ENCODE measurements at places on chromosomes 7 and 10. TPM values are rescaled to one million over a fixed set of nuclear protein-coding genes. Genes with fewer than 3 reads are reported as not detected.
A peak's percentile ranks its signal among the peaks of the same experiment; 100 is the strongest.

The OPN1SW gene
- polyA plus RNA-seq = 3.8 TPM

The CYP3A4 gene
- polyA plus RNA-seq = 0.26 TPM

The MYO1G gene
- not detected for polyA plus RNA-seq

The GSTO1 gene
- 33.0 TPM for polyA plus RNA-seq

The MEOX2 gene
- 71.2 TPM for polyA plus RNA-seq

The PLEKHS1 gene
- polyA plus RNA-seq = 0.15 TPM

The VWA2 gene
- 5.9 TPM for polyA plus RNA-seq

The SPAG6 gene
- 13.1 TPM for polyA plus RNA-seq

The CHAT gene
- polyA plus RNA-seq = not detected

The BRI3 gene
- 88.2 TPM for polyA plus RNA-seq

The TSPAN33 gene
- polyA plus RNA-seq = 24.4 TPM

The LRWD1 gene
- polyA plus RNA-seq = 13.4 TPM

The UPK3B gene
- 3.5 TPM for polyA plus RNA-seq

The DPCD gene
- polyA plus RNA-seq = not detected

DNA sequence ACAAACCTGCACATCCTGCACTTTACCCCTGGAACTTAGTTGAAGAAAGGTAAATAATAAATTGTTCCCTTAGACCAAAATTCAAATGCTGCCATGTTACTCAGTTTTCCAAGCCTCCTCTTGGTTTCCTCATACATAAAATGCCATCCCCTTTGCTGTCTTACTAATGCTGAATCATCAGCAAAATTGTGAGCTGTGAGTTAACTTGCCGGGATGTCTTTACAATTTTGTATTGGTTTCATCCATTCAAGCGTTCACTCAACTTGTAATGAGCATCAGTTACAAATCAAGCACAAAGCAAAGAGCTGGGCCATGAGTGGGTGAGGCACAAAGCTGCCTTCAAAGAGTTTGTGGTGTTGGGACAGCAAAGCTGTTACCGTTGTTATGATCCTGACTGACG, 395.8 kb upstream of the ZMIZ1 start:
- no peak for DNase-seq

- DNase-seq = no peak
Measured at GRCh38 chr7:51867117-51867516, 550.5 kb upstream of the COBL start.

GRCh38 chr10:29751684-29752083, 116.9 kb upstream of the SVIL start:
- DNase-seq = no peak

- DNase-seq = no peak
Measured at GRCh38 chr7:24709585-24710360, 47.5 kb downstream of the GSDME start.

DNA sequence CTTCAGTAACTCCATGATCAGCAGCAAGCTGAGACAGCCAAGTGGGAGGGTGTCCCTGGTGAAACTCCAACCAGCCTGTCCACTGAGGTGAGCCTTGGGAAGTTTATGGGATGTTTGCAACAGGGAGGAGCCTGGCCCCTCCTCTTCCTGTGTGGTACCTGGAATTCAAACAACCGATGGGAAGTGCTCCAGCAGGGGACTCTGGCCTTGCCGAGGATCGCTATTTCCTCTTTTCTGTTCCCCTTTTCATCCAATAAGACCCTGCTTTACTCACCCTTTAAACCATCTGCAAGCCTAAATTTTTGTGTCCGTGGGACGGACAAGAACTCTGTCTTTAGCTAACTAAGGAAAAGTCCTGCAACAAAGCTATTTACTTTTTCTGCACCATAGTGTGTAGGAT, 491.1 kb upstream of the ZMIZ1 start:
- DNase-seq = no peak

GRCh38 chr10:76769582-76769981, 868.0 kb downstream of the KCNMA1 start:
- peak; percentile 44 for DNase-seq

GRCh38 chr10:65670087-65670486, 1255.7 kb upstream of the LRRTM3 start:
- peak; percentile 9 for DNase-seq

DNA sequence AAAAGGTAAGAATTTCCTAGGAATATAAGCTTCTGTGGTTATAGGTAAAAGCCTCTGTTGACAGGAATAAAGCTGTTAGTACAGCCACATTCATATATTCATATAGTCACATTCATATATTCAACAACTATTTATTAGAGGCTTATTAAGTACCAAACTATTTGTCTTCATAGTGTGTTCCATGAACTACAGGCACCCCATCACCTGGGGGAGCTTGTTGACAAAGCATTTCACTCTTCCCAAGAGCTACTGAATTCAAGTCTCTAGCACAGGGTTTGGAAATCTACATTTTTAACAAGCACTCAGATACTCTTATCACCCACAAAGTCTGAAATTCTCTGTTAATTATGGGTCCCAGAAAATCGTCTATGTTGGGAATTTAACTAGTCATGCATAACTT, 110.6 kb downstream of the RNLS start:
- no peak for DNase-seq

GRCh38 chr7:117859246-117859812, 13.9 kb downstream of the CTTNBP2 start:
- no peak for DNase-seq

DNA sequence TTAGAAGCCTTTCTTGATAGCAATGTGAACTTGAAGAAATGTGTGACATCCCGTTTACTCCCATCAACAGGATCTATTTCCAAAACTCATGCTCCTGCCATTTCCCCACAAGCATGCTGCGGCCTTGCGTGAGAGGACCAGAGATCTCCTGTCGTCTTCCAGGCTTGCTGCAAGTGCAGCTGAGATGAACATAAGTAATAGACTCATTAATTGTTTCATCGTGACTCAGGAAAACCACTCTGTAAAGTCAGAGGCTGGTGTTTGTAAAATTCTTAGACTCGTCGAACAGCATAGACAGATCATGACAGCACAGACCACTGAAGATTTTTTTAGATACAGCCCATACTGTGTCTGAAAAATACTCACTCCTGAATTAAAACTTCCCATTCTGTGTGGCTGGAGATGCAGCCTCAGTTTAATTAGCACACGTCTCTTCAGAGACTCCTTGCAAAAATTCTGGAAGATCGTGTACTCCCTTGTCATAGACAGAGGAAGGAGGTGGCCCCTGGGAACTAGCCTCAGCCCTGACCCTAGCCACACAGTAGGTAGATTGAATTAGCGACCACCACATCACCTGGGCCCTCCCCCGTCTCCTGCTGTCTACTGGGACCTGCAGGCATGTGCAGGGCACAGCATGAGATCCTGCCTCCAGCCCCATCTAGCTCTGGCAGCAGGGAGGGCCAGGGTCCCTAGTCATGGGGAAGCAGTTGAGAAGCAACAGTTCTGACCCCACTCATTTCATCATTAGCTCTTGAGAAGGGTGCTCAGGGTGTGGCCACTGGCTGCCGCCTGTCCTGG, 226.0 kb downstream of the CELF2 start:
- no peak for DNase-seq

DNA sequence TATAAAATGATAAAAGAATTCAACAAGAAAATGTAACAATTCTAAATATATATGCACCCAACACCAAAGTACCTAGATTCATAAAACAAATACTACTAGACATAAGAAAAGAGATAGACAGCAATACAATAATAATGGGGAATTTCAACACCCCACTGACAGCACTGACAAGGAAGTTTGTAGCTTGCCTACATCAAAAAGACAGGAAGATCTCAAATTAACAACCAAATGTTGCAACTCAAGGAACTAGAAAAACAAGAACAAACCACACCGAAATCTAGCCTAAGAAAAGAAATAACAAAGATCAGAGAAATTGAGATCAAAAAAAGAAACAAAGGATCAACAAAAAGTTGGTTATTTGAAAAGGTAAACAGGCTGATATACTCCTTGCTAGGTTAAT, 36.5 kb upstream of the TNKS2 start:
- DNase-seq = no peak

DNA sequence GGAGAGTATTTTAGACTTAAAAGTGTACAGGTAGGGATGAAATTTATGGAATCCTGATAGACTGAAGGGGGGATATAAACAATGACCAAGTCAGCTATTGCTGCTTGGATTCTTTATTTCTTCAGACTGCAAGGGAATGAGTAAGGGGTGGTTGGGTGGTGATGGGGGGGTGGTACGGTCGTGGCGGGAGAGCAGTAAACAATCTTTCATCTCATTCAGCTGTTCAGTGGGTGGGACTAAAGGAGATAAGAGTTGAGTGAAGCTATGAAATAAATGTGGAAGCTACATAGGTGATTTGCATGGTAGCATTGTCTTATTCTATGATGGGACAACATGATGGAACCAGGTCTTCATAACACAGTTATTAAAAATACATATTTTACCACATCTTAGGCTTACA, 1.8 kb downstream of the SEPTIN7 start:
- no peak for DNase-seq

GRCh38 chr10:54796881-54797280, 4.2 kb downstream of the PCDH15 start:
- no peak for DNase-seq

- no peak for DNase-seq
Measured at GRCh38 chr7:29350351-29350750, 155.8 kb downstream of the CHN2 start.

DNA sequence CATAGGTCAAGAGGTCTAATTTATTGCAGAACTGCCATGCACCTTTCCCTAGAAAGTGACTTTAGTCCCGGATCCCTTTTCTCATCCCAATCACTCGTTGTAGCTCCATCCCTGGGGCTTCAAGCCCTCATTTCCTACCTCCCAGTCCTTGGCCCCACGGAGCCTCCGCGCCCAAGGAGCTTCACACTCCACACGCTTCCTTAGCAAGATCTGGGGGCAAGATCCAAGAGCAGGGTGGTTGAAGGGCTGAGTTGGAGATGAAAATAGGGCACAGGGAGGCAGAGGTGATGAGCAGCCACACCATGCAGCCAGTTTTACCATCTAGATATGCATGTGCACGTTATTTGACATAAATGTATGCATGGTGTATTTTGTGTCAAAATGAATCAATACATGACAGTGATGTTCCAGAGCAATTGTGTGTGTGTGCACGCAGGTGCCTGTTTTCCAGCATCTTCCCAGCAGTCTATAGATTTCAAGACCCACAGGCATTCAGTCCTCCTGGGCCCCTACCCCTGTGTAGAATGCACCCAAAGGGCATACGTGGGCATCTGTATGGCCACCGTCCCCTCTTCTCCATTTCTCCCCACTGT, 6.0 kb upstream of the TRPV6 start:
- DNase-seq = no peak

GRCh38 chr10:119602241-119603095, 5.7 kb upstream of the TIAL1 start:
- no peak for DNase-seq

GRCh38 chr10:62805231-62806099, 945 bp downstream of the ADO start:
- peak; percentile 21 for DNase-seq

DNA sequence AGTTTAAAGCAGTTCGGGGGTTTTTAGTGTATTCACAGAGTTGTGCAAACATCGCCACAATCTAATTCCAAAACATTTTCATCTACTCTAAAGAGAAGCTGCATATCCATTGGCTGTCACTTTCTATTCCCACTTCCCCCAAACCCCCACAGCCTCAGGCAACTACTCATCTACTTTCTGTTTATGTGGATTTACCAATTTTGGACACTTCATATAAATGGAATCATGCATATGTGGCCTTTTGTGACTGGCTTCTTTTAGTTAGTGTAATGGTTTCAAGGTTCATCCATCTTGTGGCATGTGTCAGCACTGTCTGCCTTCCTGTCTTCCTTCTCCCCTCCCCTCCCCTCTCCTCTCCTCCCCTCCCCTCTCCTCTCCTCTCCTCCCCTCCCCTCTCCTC, 78.5 kb upstream of the FZD1 start:
- DNase-seq = no peak

DNA sequence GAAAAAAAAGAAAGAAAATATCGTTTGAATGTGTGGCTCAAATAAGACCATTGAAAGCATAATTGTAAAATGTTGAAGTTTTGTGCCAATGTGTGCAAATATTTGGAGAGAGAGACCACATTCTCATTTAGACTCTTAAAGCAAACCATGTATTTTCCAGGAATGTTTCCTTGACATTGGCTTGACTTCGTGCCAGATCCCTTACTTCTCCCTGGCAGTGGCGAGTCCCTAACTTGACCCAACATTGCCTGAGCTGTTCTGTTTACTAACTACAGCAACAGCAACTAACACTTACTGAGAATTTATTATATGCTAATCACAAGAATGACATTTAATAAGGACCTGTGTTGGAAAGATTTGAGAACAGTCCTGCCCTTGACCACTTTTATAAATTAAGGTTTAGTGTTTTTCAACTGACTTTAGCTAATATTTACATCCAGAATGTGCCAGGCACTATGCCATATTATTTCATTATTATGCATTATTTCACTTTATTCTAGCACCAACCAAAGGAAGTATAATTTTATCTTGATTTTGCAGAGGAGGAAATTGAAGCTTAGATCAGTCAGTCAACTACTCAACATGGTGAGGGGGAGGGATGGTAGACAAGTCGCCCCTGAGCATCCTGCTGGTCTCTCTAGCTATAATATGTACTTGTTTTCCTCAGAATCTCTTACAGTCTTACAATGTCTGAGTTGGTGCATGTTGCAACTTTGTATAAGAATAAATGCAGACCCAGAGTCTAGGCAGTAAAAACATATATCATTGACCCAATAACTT, 29.7 kb downstream of the ZNF467 start:
- DNase-seq = no peak

DNA sequence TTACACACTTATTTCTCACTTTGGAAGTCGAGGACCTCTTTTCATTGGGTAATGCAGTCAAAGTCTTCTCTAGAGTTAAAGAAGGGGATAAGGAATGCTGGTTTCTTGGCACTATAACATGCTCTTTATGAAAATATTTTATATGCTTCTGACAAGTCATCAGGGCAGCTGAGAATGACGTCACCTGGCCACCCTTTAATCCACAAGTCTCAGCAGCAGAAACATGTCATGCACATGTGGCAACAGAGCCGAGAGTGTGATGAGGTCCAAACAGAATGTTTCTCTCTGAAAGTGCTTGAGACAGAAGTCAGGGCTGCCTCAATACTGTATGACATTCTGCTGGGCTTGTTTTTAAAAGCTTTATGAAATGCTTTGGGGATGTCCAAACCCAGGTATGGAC, 63.5 kb upstream of the C10orf90 start:
- DNase-seq = peak; percentile 57

DNA sequence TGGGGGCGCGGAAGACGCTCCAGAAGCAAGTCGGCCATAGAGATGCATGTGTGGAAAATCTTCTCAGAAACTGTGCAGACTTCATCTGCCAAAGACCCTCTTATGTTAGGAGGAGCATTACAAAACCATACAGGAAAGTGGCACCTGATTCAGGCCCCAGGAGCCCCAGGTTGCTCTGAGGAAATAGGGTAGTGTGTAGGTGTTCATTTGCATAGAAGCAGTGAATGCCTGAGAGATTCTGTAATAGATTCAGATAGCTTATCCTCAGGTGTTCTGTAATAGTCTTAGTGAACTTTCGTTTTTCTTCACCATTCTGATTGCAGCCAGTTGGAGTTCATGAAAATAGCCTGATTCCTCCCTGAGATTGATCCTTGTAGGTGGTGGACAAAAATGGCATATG, 106.4 kb upstream of the GJD4 start:
- no peak for DNase-seq
